CD4-positive, CD25-positive, alpha-beta regulatory T cell (primary cell): ENCODE measurements at places on chromosomes 1 and 21. TPM values are rescaled to one million over a fixed set of nuclear protein-coding genes. Genes with fewer than 3 reads are reported as not detected.

DNA sequence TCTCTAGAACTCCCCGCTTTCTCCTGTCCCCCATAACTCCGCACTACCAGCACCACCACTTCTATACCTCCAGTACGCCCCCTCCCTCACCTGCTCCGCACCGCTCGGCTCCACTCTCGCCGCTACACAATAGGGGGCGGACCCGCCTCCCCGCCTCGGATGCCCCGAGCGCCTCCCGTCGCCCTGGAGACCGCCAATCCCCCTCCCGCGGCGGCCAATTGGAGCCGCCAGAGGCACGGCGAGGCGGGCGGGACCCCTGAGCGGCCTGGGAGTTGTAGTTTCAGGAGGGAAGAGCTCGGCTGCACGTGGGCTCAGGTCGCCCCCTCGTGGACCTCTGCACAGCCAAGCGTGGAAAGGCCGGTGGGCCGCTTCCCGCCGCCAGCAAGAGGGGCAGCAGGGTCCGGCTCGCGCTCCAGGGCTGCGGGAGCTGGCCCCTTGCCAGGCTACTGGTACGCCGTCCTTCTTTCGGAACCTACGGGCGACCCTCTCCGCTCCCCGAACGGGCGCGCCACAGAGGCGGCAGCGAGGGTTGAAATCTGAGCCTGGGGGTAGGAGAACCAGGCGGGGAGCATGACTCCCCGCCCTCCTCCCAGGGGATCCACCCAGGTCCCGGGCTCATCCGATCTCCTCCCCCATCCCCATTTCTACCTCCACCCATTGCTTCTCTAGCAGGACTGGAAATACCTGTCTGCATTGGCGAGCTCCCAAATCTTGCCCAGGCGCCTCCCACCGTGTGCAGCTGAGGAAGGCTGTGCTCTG is at the start of gene IGSF9:
TSS of gene IGSF9 (minus strand) at position 131 of the 759 bp plus-strand sequence. CDS start 2,159 bp downstream, outside the sequence.
- no peak within 1 kb of the TSS for H3K4me3 ChIP-seq
- DNase-seq = peak; percentile 69
- H3K36me3 ChIP-seq = no peaks in the 10 kb centered on the region

The PGLYRP3 gene
- not detected for total RNA-seq

The FMO2 gene
- total RNA-seq = not detected

GRCh38 chr1:92853299-92853698 is 21.5 kb downstream of the RPL5 start:
- H3K36me3 ChIP-seq = peaks cover 13% of the 10 kb centered on the region
- no peak for DNase-seq
- H3K4me3 ChIP-seq = no peak overlapping the region
- H3K27me3 ChIP-seq = no peaks in the 10 kb centered on the region

DNA sequence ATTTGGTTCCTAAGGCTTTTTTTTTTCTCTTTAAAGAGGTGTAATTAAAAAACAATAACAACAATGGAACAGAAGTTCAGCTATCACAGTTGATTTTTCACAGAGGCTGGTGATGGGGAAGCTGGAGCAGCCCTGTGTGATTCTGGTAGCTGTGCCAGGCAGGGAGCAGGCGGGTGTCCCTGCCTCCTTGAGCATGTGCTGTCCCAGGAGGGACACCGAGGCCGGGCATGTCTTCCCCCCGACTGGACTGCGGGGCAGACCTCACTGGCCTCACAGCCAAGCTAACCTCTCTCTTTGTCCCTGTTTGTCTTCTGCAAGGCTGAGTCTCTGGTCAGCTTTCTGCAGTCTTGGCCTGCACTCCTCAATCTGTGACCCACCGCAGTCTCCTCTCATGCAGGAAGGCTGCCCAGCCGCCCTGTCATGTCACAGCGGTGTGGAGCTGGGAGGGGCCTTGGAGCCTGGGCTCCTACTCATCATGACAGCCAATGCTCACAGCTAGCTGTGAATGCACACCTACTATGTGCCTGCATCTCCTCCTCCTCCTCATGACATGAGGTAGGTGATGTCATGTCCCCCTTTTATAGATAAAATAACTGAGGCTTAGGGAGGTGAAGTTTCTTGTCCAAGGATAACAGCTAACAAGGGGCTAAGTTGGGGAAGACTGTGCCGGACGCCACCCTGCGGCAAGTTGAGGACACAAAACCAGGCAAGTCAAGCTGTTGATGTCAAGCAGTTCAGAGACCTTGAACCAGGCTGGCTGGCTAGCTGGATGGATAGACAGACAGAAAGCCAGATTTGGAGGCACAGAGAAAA is 10.3 kb upstream of the ACTL8 start:
- H3K27ac ChIP-seq = no peak overlapping the region
- H3K4me1 ChIP-seq = no peaks in the 10 kb centered on the region
- H3K4me3 ChIP-seq = no peak overlapping the region
- H3K27me3 ChIP-seq = no peaks in the 10 kb centered on the region

The KCNA3 gene
- total RNA-seq = 120 TPM

- no peaks in the 10 kb centered on the region for H3K36me3 ChIP-seq
- H3K27ac ChIP-seq = peak overlapping the region; percentile 90
- DNase-seq = peak; percentile 75
- H3K4me3 ChIP-seq = peak overlapping the region; percentile 67
- H3K4me1 ChIP-seq = peaks cover 76% of the 10 kb centered on the region
- no peaks in the 10 kb centered on the region for H3K27me3 ChIP-seq
Measured at GRCh38 chr1:89279011-89279466, 6.4 kb upstream of the GBP5 start.

- H3K4me1 ChIP-seq = no peaks in the 10 kb centered on the region
- peaks cover 7% of the 10 kb centered on the region for H3K27me3 ChIP-seq
- no peak for DNase-seq
Measured at GRCh38 chr1:181077576-181078242, 10.8 kb upstream of the IER5 start.

DNA sequence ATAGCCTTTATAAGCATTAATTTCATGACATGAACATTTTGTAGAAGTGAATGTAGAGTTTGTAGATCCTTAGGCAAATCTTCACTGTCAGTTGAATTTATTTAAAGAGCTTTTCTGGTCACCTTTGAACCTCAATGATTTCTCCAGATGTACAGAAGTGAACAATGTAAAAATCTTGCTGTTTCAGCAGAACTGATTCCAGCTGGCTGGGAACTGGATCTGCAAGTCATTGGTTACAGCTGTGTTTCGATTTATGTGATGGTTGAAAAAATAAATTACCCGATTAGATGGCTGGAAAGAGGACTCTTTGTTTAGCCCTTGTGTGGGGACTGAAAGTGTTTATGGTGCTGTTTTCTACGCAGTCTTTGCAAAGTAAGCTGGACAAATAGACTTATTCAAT is 849.8 kb downstream of the USP25 start:
- H3K36me3 ChIP-seq = no peaks in the 10 kb centered on the region
- H3K4me3 ChIP-seq = no peak overlapping the region
- H3K4me1 ChIP-seq = no peaks in the 10 kb centered on the region
- no peak for DNase-seq
- no peaks in the 10 kb centered on the region for H3K27me3 ChIP-seq

The AMPD1 gene
- total RNA-seq = 0.69 TPM

DNA sequence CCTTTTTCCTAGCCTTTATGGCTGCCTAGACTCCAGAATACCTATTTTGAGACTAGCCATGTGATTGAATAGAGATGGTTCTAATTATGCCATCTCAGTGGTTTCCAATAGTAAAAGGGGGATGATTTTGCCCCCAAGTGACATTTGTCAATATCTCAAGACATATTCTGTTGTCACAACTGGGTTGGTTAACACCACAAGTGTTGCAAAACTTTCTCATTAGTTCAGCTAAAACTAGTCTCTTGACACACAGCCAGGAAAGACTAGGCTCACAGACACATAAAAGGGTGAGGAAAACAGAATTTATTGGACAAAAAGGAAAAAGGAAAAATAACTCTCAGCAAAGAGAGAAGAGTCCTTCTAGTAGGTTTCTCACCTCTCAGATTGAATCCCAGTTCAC is 39.9 kb upstream of the GBP5 start:
- no peak overlapping the region for H3K4me3 ChIP-seq
- H3K27me3 ChIP-seq = no peaks in the 10 kb centered on the region
- H3K4me1 ChIP-seq = peaks cover 27% of the 10 kb centered on the region
- no peak for DNase-seq
- H3K27ac ChIP-seq = no peak overlapping the region
- H3K36me3 ChIP-seq = no peaks in the 10 kb centered on the region

GRCh38 chr1:27974417-27974781 is 14.6 kb downstream of the XKR8 start:
- H3K27me3 ChIP-seq = no peaks in the 10 kb centered on the region
- no peak overlapping the region for H3K27ac ChIP-seq
- H3K4me1 ChIP-seq = peaks cover 9% of the 10 kb centered on the region
- H3K4me3 ChIP-seq = no peak overlapping the region
- peaks cover 25% of the 10 kb centered on the region for H3K36me3 ChIP-seq

DNA sequence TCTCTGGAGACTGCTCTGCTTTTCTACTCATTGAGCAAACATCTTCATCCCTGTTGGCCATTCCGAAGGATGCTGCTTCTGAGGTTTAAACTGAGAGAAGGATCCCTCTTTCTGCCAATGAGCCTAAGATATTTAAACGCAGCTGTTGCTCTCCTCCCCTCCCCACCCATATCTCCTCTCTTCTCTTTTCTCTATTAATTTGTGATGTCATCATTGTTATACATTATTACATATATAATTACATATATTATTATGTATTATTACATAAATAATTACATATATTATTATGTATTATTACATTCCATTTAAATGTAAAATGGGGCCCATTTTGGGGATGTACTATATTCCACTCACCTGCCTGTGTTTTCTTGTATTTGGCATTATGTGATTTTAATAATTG is 82.7 kb upstream of the JUN start:
- no peak overlapping the region for H3K27ac ChIP-seq
- no peak for DNase-seq
- no peak overlapping the region for H3K4me3 ChIP-seq

- DNase-seq = no peak
- H3K36me3 ChIP-seq = no peaks in the 10 kb centered on the region
- H3K4me3 ChIP-seq = no peak overlapping the region
- no peak overlapping the region for H3K27ac ChIP-seq
- no peaks in the 10 kb centered on the region for H3K27me3 ChIP-seq
Measured at GRCh38 chr1:34050709-34051485, 114.1 kb downstream of the CSMD2 start.

The RCSD1 gene
- 174 TPM for total RNA-seq

GRCh38 chr1:164141797-164142196 is 417.2 kb upstream of the PBX1 start:
- H3K4me1 ChIP-seq = no peaks in the 10 kb centered on the region
- H3K4me3 ChIP-seq = no peak overlapping the region
- no peaks in the 10 kb centered on the region for H3K36me3 ChIP-seq

DNA sequence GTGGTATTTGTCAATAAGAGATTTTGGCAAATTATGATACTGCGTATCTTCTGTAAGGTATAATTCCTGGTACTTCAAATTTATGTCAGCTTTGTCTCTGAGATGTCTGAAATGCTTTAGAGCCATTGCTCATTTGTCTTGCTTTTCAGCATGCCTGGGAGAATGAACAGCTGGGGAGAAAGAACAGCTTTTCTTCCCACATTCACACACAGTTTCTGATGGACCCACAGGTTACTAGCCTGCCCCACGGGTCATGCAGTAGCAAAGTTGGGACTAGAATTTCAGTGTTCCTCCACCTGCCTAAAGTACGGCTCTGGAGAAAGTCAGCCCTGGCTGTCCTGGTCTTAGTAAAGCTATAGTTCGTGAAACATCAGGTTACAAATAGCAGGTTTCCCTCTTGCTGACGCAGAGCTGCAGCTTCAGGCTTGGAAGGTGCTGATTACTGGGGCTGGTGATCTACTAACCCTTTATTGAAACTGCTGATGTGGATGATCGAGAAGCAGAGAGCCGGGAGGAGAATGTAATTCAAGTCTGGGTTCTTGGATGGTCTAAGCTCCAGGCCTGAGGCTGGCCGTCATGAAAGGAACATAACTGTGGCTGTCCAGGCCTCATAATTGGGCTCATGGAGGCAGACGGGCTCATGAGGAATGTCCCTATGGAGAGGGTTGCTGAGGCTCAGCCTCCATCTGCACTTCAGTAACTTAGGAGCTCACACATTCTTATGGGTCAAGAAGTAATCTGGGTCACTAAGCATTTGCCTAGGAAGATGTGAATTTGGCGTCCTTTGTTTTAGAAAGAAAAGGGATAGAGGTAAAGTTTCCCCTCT is 12.4 kb downstream of the GALNT2 start:
- no peak overlapping the region for H3K27ac ChIP-seq
- H3K4me1 ChIP-seq = peaks cover 2% of the 10 kb centered on the region
- peaks cover 2% of the 10 kb centered on the region for H3K36me3 ChIP-seq
- no peak overlapping the region for H3K4me3 ChIP-seq

DNA sequence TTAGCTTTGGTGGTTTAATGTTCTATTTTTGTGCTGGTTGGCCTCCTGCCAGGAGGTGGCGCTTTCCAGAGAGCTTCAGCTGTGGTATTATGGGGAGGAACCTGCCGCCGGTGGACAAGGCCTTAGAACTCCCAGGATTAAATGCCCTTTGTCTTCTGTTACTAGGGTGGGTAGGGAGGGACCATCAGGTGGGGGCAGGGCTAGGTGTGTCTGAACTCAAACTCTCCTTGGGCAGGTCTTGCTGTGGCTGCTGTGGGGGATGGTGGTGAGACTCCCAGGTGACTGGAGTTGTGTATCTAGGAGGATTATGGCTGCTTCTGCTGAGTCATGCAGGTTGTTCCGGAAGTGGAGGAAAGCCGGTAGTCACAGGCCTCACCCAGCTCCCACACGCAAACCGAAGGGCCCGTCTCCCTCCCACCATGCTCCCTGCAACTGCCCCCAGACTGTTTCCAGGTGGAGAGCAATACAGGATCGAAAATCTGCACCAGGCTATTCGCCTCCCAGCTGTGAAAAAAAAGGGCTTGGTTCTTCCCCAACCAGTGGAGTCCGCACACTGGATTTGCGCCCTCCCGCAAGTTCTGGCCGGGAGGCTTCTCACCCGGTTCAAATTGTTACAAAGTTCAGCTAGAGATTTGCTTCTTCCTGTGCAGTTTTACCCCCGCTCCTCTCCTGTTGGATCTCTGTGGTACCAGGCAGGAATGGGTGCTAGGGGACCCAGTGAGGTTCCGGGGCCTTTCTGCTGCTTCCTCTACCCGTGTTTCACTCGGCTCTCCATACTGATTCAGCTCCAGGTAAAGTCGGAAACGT is 220.5 kb downstream of the CENPF start:
- no peaks in the 10 kb centered on the region for H3K27me3 ChIP-seq
- H3K4me3 ChIP-seq = no peak overlapping the region
- H3K27ac ChIP-seq = no peak overlapping the region
- DNase-seq = no peak

The S100A12 gene
- total RNA-seq = not detected

GRCh38 chr21:31895077-31895835 is 22.4 kb downstream of the HUNK start:
- no peaks in the 10 kb centered on the region for H3K4me1 ChIP-seq
- no peak overlapping the region for H3K4me3 ChIP-seq
- no peak for DNase-seq

GRCh38 chr21:26715878-26716506 is 129.2 kb downstream of the ADAMTS1 start:
- H3K4me3 ChIP-seq = no peak overlapping the region
- DNase-seq = peak; percentile 10
- peaks cover 3% of the 10 kb centered on the region for H3K27me3 ChIP-seq
- H3K4me1 ChIP-seq = no peaks in the 10 kb centered on the region
- H3K27ac ChIP-seq = no peak overlapping the region
- no peaks in the 10 kb centered on the region for H3K36me3 ChIP-seq

GRCh38 chr1:45012639-45013278 is 705 bp downstream of the UROD start:
- H3K36me3 ChIP-seq = peaks cover 19% of the 10 kb centered on the region
- peak overlapping the region; percentile 78 for H3K27ac ChIP-seq
- peak overlapping the region; percentile 93 for H3K4me3 ChIP-seq
- peaks cover 47% of the 10 kb centered on the region for H3K4me1 ChIP-seq
